NB4 (cell line): ENCODE measurements at places on chromosomes 11 and 22.

DNA sequence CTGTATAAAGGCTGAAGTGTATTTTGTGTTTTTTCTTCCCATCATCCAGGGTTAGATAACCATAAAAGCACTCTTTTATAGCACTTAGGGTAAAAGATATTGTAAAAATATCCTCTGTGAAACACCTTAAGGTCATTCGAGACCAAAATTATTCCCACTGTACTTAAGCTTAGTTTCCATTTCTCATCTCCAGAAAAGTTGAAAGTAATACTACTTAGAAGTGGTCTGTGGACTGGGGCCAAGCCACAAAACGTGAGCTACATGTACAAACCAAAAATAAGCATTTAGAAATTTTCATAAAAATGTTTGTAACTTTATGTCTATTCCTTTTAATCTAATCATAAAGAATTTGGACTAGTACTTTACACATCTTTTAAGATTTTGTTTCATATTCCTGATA lies 142.0 kb upstream of the NTM start:
- no peak for DNase-seq

GRCh38 chr11:111512296-111513239 lies at the start of gene BTG4:
Gene BTG4, minus strand, starts transcription at chr11:111512386. Its CDS starts 13,610 bp downstream, at chr11:111498776.
- no peak for DNase-seq

DNA sequence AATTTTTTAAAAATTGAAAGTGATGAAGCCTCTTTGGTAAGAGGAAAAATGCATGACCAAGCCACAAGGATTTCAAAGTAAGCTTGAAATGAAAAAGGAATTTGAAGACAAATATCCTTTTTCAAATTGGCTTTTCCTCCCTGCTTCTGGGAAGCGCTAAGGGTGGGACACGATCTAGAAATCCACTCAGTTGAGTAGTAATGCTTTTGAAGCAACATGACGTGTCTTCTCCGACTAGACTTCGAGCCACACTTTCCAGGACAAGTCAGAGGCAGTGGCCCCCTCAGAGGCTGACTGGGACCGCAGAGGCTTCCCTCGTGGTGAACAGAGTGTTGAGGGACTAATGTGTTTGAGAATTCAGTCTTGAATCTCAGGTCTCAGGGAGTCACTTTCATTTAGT lies 39.8 kb downstream of the KREMEN1 start:
- no peak for DNase-seq

DNA sequence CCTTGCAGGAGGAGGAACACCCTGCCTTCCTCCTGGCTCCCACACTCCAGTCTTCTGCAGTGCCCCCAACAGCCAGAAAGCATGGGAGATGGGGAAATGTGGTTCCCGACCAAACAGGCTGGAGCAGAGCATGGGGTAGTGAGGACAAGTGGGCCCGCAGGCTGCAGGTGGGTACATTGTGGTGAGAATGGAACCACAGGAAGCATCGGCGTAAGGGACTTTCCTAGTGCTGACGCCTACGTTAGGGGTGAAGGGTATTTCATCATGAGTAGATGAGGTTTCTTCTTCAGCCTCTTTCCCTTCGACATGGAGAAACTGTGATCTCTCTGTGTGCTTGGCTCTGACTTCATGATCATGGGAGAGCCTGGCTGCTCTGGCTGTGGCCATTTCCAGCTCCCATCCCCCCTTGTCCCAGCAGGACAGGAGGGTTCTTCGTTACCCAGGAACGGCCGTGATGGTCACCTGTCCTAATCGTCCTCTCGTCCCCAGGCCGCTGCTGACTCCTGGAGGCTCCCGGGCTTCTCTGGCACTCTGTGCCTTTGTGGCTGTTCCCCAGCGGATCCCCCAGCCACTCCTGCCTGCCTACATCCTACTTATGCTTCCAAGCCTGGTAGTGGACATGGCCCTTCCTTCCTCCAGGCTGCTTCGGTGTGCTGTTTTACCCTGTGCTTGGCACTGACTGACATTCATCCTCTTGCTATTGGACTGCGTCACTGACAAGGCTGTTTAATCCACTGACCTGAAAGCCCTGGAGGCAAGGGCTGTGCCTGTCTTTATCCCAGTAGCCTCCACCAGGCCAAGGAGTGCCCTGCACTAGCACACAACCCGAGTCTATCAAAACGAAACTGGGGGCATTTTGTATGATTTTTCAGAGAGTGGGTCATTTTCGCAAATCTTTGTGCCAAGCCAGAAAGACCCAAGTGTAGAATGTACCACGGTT lies 65.2 kb upstream of the CECR2 start:
- peak; percentile 17 for DNase-seq

GRCh38 chr11:71279916-71280645 lies 27.7 kb upstream of the SHANK2 start:
- no peak for DNase-seq

DNA sequence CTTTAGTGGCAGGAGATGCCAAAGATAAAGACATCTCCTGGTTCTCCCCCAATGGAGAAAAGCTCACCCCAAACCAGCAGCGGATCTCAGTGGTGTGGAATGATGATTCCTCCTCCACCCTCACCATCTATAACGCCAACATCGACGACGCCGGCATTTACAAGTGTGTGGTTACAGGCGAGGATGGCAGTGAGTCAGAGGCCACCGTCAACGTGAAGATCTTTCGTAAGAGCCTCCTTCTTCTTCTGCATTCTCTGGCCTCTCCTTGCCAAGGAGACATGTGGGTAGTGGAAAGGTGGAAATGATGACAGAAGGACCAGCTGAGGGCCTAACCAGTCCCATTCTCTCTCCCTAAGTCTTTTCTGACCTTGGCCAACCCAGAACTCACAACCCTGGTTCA lies 110.1 kb upstream of the TTC12 start:
- peak; percentile 93 for DNase-seq
